Activated CD4-positive, CD25-positive, alpha-beta regulatory T cell treated with anti-CD3 and anti-CD28 coated beads, Interleukin-2, amount 50 U/mL, for 24 hours (primary cell): ENCODE measurements at places on chromosomes 7 and 10.

DNA sequence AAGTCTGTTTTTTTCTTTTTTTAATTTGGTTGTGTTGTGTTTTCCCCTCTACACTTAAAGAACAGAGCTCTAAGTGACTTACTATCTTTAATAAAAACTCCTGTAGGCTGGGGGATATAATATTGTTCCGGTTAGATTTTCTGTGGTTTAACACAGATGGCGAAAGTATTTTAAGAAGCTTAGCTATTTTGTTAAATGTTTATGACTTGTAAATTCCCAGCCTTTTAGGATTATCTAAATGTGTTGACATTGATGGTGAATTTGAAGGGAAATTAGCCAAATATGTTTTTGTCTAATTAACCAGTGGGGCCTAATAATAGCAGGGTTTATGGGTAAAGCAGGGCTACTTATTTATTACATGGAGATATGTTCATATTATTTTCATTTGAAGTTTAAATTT, 538.5 kb downstream of the INHBA start:
- ATAC-seq = no peak

DNA sequence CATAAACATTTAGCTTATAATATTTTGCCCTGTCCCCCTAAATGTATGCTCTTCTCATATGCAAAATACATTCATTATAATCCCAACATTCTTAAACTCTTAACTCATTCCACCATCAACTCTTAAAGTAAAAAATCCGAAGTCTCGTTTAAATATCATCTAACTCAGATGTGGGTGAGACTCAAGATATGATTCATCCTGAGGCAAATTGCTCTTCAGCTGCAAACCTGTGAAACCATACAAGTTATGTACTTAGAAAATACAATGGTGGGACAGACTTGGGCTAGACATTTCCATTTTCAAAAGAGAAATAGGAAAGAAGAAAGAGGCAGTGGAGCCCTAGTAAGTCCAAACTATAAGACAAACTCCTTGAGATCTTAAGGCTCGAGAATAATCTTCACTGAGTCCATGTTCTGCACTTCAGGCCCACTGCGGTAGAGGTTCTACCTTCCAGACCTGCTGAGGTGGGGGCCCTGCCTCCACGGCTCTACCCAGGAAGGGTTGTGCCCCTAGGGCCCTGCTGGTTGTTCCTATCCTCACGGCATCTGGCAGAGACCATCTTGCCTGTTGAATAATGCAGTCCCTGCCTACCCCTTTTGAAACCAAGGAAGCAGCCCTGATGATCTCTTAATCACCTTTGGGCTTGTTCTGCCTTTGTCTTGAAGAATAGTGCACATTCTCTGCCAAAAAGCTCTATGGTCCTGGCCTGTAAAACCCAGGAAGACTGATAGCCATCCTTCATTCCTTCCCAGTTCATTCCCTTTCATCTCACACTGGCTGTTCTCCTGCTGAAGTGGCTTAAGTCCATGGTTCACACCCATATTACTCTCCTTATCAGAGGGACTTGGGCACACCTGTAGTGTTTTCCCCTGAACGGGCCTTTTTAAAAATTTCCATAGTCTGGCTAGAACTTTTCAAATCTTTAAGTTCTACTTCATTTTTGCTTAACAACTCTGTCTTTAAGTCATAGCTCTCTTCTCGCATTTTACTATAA, 37.3 kb downstream of the INPP5F start:
- ATAC-seq = peak; percentile 58

DNA sequence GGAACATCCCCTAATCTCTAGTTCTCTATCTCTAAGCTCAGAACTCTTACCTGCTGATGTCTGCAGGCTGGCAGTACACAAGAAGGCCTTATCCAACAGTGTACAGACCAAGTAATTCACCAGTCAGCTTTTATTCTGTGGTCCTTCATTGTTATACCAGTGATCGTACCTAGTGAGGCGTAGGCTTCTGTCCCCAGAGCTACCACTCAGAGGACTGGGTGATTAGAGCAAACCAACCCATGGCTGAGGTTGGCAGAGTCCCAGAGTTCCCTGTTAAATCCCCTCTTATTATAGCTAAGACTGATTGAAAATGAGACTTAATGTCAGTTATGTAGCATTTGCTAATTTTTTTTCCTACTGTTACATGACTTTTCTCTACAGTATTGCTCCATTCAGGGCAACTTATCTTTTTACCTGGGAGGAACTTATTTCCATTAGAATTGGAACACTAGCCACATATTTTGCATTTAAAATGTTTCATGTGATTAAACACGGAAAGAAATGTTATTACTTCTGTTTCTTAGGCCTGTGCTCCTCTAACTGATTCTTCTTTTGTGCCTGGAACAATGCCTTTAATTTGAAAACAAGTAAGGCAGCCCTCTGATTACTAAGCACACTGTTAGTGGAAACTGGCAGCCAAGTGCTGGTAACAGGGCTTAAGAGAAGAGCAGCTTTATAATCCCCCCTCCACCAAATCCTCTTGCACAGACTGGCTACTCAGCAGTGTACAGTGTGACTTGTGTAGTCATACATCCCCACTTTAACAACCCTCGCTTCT, 127.2 kb downstream of the LRRC4 start:
- ATAC-seq = no peak

DNA sequence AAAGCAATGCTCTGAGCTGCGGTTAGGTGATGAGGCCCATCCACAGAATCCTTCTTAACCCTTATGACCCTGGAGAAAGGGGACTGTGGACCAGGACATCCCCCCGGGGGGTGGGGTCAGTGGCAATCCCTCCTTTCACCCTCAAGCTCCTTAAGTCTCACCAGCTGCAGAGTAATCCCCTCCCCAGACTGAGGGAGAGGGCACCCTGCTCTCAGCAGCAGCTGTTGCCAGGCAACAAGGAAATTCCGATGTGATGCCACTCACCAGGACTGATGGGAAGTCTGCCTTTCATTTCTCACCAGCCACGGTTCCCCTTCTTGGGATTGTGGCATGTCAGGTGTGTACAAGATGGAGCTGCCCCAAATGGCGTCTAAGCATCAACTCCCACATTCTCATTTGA, 129.6 kb downstream of the DOCK1 start:
- ATAC-seq = no peak

DNA sequence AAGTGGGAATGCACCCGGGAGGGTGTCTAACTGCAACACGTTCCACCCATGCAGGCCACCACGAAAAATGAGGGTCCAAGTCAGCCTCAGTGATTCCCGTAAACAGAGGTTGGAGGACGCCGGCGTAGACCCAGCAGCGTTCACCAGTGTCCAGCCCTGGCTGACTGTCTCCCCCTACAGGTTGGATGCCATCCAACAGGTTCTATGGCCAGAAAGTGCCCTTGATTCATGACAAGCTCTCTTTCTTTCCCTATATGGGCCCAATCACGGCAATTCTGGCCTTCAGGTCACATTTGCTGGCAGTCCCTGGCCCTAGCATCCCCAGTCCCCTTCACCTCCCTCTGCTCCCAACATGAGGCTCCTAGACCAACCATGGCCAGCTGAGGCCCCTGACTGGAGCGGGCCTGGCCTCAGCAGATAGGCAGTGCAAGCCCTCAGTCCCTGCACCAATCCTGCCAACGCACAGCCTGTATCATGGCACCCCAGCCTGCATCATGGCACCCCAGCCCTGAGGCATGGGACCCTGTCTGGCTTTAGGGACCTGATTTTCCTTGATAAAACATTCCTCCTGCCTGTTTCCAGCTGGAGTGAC, 227.4 kb downstream of the GRID1 start:
- ATAC-seq = no peak

- ATAC-seq = no peak
These were observed 4.0 kb downstream of the ABCB1 start for GRCh38 chr7:87596696-87597095.
